ENCODE measurements at places on chromosomes 6 and 20. TPM values are rescaled to one million over a fixed set of nuclear protein-coding genes. Genes with fewer than 3 reads are reported as not detected.

SLC22A2 gene
- not detected for total RNA-seq

VGLL2 gene
- not detected for total RNA-seq

RNF144B gene
- total RNA-seq: 0.17 TPM

TXLNB gene
- not detected for total RNA-seq

RIMS1 gene
- not detected for total RNA-seq

TFAP2A gene
- total RNA-seq: 16.9 TPM

CDC40 gene
- 9.1 TPM for total RNA-seq

PRSS35 gene
- 0.05 TPM for total RNA-seq

SIRPB2 gene
- 0.06 TPM for total RNA-seq

NRSN1 gene
- total RNA-seq: not detected

OPRM1 gene
- not detected for total RNA-seq

IMPG1 gene
- not detected for total RNA-seq

IL17F gene
- not detected for total RNA-seq

OPRL1 gene
- 0.78 TPM for total RNA-seq

XKR7 gene
- total RNA-seq: not detected

CGA gene
- 0.21 TPM for total RNA-seq

ZNF334 gene
- total RNA-seq: not detected

PI16 gene
- total RNA-seq: not detected

GTPBP2 gene
- total RNA-seq: 21.9 TPM

TUBB2B gene
- 13.4 TPM for total RNA-seq

OTOR gene
- not detected for total RNA-seq

FNDC11 gene
- 0.17 TPM for total RNA-seq

FAM83C gene
- total RNA-seq: 0.06 TPM

OPN5 gene
- total RNA-seq: not detected

DEK gene
- 82.9 TPM for total RNA-seq

MRAP2 gene
- total RNA-seq: 1.8 TPM

OR2B6 gene
- 0.15 TPM for total RNA-seq

GSTA3 gene
- not detected for total RNA-seq

GABRR1 gene
- total RNA-seq: not detected

CHRNA4 gene
- total RNA-seq: 0.48 TPM

HRH3 gene
- total RNA-seq: 0.03 TPM

GPX5 gene
- total RNA-seq: not detected

ANKEF1 gene
- 7.8 TPM for total RNA-seq

TMEM200A gene
- 0.03 TPM for total RNA-seq

CLDN20 gene
- not detected for total RNA-seq

SLC22A23 gene
- total RNA-seq: 10.3 TPM

DEFB115 gene
- not detected for total RNA-seq

HLA-DRA gene
- total RNA-seq: not detected

RHAG gene
- total RNA-seq: 0.07 TPM

EIF2S2 gene
- 93.0 TPM for total RNA-seq

FKBP1C gene
- total RNA-seq: 2.3 TPM

QKI gene
- total RNA-seq: 30.3 TPM

All from A549 treated with CORT108297 at 1 μM for 4 hours (cell line).